ENCODE measurements at places on chromosomes 2 and 18.
A peak's percentile ranks its signal among the peaks of the same experiment; 100 is the strongest.

- DNase-seq = no peak
Measured at GRCh38 chr2:104028061-104028460, 825.9 kb upstream of the POU3F3 start.

DNA sequence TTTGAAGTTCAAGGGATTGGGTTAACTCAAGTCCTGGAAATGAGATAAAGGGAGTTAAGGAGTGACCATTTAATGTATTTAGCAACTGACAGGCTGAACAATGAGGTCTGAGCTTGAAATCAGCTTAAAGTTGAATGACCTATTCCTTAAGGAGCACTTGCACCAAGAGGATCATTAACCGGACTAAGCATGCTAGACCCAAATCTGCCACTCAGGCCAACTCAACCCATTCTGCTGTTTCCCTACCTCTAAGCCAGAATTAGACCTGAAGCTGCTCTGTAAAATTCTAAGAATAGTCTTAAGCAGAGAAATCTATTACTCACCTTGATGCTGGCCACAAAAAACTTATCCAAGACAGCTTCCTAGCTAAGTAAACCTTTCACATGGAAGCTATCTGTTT is 59.8 kb downstream of the SPRED2 start:
- no peak for DNase-seq

DNA sequence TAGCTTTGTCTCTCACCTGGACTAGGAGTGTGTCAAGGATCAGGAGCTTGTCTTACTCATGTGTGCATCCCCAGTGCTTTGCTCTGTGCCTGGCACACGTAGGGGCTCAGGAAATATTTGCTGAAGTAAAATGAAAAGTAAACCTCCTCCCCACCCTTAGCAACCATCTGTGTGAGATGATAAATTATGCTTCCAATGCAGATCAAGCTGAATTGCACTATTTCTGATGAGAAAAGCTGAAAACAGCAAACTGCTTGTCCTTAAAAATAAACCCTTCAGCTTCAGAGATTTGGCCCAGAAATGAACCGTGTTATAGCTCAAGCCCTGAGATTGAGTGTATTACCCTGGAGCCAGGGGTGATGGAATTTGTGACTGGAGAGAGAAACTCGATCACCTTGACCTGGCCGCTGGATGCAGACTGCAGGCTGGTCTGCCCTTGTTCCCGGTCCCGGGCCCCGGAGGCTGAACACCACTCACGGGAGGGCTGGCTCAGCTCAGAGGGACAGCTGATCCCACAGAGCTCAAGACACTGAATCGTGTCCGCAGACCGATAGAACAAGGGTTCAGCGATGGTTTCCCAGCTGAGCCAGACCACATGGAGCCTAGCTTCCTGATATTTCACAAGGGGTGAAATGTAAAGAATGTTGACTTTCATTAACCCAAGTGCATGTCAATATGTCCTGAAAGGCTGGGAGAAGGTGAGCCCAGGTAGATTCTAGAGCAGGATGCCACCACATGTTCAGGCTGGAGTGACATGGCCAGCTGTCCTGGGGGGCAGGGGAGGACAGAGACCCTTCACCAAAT is 50.5 kb downstream of the DDX1 start:
- DNase-seq = no peak

DNA sequence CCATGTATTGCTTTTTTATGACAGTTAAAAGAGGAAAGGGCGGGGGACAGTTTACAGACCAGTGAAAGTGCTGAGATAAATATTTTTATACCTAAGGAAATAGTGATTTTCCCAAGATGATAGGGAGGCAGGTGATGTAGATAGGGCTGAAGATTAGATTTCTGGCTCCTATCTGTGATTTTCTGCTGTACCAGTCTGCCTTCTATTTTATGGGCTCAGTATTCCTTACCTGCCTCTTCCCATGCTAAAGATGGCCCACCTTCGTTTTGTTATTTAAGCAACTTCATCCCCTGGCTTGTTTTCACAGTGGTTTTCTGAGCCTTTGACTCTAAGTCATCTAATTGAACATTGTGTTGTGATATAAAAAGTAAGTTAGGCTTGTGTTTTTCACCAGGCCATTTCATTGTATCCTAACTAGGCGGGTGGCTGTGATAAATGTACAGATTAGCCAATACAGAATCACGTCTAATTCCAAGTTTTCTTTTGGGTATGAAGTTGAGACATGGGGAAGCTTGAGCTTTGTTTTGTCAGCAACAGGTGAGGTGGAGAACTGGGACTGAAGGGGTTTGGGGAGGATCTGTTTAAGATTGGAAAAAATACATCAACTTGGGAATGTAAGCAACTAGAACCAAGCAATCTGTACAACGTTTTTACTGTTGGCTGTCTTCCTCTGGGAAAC is 5.2 kb downstream of the RPL37A start:
- no peak for DNase-seq

- DNase-seq = no peak
Measured at GRCh38 chr2:32422133-32422532, 65.3 kb downstream of the BIRC6 start.

- no peak for DNase-seq
Measured at GRCh38 chr2:177010146-177010545, 202.4 kb upstream of the HNRNPA3 start.

GRCh38 chr2:64019083-64019974 is at the start of gene VPS54:
Gene VPS54 (minus strand): TSS chr2:64019428. CDS start chr2:63983999, 35,429 bp downstream.
- no peak for DNase-seq

GRCh38 chr2:215619989-215620388 is 184.1 kb upstream of the FN1 start:
- peak; percentile 64 for DNase-seq

GRCh38 chr2:188076149-188077056 is 215.3 kb upstream of the GULP1 start:
- DNase-seq = no peak

GRCh38 chr18:57837917-57838548 is 34.9 kb upstream of the ATP8B1 start:
- no peak for DNase-seq

GRCh38 chr2:221335219-221335752 is 236.8 kb downstream of the EPHA4 start:
- DNase-seq = no peak

DNA sequence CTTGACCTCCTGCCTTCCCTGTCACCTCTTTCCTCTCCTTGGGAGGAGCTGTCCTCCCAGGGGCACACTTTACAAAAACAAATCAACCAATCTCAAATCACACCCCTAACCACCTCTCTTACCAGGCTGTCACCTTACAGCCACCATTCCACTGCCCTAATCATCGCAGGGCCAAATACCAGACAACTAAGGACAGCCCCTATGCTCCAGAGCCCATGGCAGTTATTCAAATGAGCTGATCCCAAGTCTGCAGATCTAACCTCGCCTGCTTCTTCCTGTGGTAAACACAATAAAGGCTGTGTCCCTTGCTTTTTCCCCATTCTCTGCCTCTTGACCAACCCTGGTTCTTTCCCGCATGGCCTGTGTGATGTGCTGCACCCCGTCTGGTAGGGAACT is 154.2 kb upstream of the CNTNAP5 start:
- no peak for DNase-seq

DNA sequence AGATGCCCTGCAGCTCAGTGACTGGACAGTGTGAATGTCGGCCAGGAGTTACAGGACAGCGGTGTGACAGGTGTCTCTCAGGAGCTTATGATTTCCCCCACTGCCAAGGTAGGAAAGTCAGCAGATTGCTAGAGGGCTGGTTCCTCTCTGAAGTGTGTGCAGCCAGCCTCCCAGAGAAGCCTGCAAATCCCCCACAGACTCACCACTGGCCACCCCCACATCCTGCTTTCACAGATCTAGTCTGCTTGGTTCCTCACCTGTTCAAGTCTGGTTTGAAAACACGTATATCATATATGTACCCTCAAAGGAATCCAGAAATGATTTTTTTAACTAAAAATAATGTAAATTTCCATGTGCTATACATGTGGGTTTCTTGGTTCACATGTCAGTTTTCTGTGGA is 121.1 kb downstream of the LAMA3 start:
- DNase-seq = no peak

- DNase-seq = no peak
Measured at GRCh38 chr2:70684846-70685622, 83.0 kb downstream of the ADD2 start.

- DNase-seq = no peak
Measured at GRCh38 chr2:20384953-20385352, 34.3 kb upstream of the PUM2 start.

DNA sequence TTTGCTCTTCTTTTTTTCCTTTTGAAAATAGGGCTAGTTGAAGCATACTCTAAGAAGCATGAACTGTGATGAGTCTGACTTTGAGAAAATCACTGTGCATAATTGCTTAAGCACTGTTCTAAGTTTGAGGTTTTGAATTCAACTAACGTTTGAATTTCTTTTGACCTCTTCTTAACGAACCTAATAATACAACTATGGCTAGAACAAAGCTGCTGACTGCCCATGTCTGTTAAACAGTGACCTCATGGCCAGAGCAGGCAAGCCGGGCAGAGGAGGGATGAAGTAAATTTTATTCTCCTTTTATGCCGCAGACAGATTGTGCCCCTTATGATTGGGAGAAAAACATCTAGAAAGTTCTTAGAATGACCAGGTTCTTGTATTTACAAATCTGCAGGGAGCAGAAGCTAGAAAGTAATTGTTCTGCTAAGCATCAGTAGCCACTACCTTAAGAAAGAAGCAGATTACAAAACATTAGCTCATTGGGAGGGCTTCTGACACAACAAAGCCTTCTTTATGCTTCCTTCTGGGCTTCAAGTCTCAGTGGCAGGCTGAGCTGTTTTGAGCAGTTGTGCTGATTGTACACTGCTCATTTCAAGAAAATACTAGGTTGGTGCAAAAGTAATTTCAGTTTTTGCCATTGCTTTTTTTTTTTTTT is 97.8 kb upstream of the RASGRP3 start:
- DNase-seq = peak; percentile 10

- peak; percentile 37 for DNase-seq
Measured at GRCh38 chr18:62288665-62289008, 36.5 kb upstream of the TNFRSF11A start.

- DNase-seq = peak; percentile 47
Measured at GRCh38 chr2:54558188-54559005, 102.3 kb downstream of the SPTBN1 start.

DNA sequence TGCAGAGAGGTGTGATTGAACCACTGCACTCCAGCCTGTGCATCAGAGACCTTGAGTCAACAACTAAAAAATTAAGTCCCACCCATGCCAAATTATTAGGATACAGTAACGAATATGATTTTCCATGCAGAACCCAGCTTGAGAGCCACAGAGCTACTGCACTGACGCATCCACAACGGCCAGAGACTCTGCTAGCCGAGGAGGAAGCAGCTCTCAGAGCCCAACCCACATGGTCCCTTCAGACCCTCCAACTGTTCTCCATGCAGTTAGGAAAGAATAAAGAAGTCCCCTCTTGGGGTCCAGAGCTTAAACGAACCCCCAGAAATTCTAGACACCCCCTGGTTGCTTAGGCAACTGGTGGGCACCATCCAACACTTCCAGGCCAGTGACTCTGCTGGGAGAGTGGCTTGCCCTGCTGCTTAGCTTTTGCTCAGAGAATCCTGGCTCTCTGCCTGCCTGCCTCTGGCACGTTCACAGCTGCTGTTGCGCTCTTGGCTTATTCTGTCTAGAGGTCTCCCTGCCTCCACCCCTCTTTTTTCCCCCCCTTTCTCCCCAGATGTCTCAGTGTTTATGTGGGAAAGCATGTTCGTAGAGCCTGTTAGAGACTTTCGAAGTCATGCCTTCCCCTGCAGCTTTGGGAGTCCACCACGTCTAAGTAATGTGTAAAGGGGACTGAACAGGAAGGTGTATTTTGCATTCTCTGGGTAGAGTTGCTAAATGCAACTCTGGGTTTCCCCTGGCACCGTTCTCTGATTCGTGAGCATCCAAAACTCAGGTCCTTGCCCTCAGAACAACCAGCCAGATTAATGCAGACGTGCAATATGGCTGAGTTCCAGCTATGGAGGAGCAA is 26.0 kb upstream of the SP3 start:
- DNase-seq = no peak

DNA sequence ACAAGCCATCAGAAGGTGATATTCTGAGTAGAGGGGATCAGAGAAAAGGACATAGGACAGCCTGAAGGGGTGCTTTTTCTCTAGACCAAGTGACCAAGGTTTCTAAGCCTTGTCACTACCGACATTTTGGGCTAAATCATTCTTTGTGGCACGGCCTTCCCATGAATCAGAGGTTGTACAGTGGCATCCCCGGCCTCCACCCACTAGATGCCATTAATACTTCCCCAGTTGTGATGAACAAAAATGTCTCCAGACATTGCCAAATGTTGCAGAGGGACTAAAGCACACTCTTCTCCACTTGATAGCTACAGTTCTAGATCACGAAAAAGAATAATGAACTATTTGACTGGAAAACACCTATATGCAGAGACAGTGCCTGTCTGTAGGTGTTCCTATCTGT is 143.6 kb downstream of the PID1 start:
- DNase-seq = no peak

GRCh38 chr2:133591164-133591563 is 22.9 kb upstream of the NCKAP5 start:
- no peak for DNase-seq

DNA sequence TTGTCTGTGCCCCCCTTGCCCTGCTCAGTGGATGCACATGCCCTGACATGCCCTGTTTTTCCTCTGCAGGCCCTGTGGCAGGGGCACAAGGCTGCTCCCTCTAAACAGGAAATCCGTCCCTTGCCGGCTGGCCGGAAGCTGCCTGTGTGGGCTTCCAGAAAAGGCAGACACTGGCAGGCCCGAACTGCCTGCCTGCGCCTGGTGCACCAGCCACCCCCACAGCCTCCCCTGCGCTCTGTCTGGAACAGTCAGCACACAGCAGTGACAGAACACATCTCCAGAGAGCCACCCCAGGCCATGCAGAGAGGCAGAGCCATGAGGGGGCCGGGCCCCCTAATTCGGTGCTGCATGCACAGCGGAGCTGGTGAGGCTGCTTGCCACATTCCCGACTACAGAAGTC is 33.5 kb downstream of the LOXHD1 start:
- DNase-seq = no peak

GRCh38 chr2:137964066-137964858 is at the start of gene HNMT:
Gene HNMT (plus strand): TSS chr2:137964473. CDS start chr2:137964492, 19 bp downstream.
- peak; percentile 53 for DNase-seq

DNA sequence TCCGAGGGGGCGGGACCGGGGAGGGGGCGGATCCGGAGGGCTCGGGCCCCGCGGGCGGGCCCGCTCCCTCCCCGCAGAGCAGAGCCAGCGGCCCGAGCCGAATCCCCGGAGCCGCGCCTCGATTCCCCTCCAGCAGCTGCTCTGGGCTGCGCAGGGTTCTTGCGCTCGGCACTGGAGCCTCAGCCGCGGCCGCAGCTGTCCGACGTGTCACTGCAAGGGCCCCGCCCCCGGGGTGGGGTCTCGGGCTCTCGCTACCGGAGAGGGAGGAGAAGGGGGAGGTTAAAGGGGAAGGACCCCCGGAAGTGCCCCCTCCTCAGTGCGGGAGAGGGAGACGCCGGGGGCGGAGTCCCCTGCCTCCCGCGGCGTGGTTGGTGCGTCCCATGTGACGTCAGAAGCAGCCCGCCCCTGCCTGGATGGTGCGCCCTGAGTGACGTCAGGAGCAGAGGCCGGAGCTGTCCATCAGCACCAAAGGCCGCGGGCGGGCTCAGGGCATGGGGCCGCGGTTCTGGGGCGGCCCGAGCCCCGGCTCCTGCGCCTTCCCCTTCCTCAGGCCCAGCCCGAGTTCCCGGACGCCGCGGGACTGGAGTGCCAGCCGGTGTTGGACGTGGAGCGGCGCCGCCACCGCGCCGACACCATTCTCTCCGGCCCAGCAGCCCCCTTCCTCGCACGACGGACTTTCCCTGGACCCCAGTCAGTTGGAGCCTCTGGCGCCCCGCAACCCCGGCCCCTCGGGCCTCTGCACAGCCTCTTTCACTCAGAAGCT is at the start of the genes CHPF and TMEM198:
Gene CHPF, minus strand, starts transcription at position 214 of the 763 bp plus-strand sequence. CDS start 271 bp downstream, outside the sequence.
Gene TMEM198, plus strand, starts transcription at position 433 of the 763 bp plus-strand sequence. CDS start 700 bp downstream, outside the sequence.
- peak; percentile 85 for DNase-seq
